ENCODE measurements at places on chromosomes 1 and 21.

DNA sequence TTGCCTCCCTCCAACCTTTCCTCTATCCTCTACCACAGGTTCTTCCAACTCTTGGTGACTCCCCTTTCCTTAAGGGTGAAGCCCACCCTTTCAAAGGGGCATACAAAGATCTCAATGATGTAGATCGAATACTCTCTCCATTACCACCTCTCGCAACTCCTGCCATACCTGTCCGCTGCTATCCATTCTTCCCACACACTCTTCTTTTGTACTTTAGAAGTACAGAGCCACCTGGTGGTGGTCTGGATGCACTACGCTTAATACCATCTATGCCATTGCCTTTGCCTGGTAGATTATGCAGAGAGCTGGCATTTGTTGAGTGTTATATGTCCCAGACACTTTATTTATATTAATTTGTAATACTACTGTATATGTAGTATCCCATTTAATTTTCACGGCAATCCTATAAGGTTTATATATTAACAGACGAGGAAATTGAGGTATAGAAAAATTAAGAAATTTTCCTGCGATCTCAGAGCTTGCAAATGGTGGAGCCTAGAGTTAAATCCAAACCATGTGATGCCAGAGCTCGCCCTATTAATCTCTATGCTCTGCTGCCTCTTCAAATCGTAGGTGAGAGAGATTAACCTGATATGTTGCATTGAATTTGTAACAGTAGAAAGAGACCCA is 22.9 kb downstream of the TSHB start:
- DNase-seq, result no peak

- DNase-seq, result no peak
Observed at GRCh38 chr1:162145966-162146696, 76.6 kb downstream of the NOS1AP start.

- DNase-seq, result no peak
Observed at GRCh38 chr1:44047131-44047530, 15.9 kb upstream of the SLC6A9 start.

DNA sequence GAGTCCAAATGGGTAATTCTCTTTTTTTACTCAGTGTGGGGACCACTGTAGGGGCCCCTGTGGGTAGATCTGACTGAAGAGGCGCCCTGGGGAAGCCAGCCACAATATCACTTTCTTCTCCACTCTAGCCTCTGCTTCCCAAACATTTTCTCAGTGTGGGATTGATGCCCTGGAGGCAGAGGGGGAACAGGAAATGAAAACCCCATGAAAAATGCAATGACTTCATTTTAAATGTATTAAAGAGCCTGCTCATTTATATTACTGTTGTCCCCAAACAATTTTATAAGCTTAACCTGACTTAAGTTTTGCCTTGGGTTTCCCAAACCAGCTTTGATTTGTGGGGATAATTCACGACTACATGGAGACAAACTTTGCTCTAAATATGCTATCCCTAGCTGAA is 181.9 kb downstream of the C1orf94 start:
- no peak for DNase-seq

- DNase-seq, result no peak
Observed at GRCh38 chr1:242189591-242189990, 190.7 kb upstream of the MAP1LC3C start.

GRCh38 chr1:229040630-229041358 is 230.1 kb upstream of the RAB4A start:
- no peak for DNase-seq

- DNase-seq, result no peak
Observed at GRCh38 chr1:205595435-205595834, 36.4 kb downstream of the ELK4 start.

- no peak for DNase-seq
Observed at GRCh38 chr1:71210718-71211117, 129.9 kb upstream of the ZRANB2 start.

GRCh38 chr1:51444534-51445192 is 74.4 kb downstream of the EPS15 start:
- no peak for DNase-seq

DNA sequence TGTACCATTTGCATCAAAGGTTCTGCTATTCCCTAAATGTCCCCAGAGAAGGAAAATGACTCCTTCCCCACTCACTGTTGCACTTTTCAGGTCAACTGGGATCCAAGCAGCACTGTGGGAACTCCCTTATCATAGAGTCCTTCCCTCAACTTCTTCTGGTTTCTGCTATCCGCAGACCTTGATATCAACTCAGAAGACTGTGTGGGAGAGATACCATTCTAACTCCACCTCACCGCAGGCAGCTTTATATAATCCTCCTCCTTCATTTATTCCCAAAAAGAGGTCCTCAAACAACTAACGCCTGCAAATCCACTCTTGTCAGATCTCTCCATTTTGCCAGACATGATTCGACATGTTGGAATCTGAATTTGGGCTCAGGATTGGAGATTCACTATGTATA is 27.3 kb downstream of the LHX9 start:
- DNase-seq, result no peak

- DNase-seq, result no peak
Observed at GRCh38 chr1:106571109-106571508, 485.4 kb upstream of the PRMT6 start.

GRCh38 chr1:96292141-96292540 is 429.4 kb upstream of the PTBP2 start:
- DNase-seq, result no peak

GRCh38 chr1:64199154-64199553 is 4.3 kb upstream of the UBE2U start:
- no peak for DNase-seq

- DNase-seq, result no peak
Observed at GRCh38 chr1:67135354-67135753, 584 bp upstream of the C1orf141 start.

GRCh38 chr1:211870156-211870555 is 39.6 kb upstream of the LPGAT1 start:
- DNase-seq, result no peak

GRCh38 chr21:43867948-43868347 is 2.9 kb downstream of the AGPAT3 start:
- DNase-seq, result no peak

DNA sequence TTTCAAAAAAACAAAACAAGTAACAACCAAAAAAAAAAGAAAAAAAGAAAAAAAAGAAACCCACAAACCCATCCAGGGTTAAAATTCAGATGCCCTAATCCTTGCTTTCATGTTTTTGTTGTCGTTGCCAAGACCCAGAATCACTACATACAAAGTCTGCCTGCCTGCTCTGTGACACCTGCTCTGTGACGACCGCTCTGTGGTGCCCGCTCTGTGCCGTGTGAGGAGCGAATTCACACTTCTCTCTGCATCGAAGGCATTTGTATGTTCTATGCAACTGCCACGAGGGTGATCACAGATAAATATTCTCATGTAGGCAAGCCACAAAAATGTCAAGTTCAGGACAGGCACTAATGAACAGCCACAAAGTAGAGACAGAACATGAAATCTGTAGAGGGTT is 178.6 kb downstream of the SLC45A1 start:
- no peak for DNase-seq
